ENCODE measurements at places on chromosomes 2 and 18.
A peak's percentile ranks its signal among the peaks of the same experiment; 100 is the strongest.

GRCh38 chr2:226308323-226308680 lies 491.3 kb downstream of the IRS1 start:
- no peak for DNase-seq

DNA sequence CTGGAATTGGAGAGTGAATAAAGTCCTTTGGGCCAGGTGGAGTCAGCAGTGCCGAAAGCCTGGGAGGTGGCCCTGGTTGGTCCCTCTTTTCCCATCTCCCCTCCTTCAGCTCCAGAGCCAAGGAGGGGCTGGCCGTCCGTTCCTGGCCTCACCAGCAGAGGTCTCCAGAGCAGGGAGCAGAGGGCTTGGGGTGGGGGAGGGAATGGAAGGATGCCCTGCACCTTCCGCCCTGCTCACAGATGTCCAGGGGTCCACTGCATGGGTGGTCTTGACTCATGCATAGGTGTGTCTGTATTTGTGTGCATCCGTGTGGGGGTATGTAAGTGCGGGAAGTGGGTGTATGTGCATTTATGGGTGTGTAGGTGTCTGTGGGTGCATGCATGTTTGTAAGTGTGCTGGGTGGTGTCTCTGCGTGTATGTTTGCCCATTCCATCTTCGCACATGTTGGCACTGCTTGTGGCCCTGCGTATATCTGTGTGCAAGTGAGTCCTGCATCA lies 201.8 kb downstream of the ZFP36L2 start:
- peak; percentile 19 for DNase-seq

- no peak for DNase-seq
Observed at GRCh38 chr18:46448347-46448746, 208.7 kb downstream of the LOXHD1 start.

DNA sequence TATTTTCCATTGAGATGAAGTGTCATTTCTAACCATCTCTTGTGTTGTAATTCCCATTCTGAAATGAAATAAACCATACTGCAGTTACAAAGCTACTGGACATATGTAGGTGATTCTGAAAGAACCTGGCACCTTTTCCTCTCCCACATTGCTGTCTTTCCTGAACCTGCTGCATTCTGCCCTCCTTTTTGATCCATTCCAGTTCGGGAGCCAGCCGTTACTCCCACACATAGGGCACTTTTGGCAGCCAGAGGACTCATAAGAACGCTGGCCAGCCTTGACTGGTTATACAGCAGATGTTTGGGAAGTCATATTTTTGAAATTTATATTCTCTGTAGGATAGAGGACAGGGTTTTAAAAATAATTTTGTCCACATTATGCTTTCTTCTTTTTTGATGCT lies 369.8 kb upstream of the CDH7 start:
- DNase-seq = no peak

- no peak for DNase-seq
Observed at GRCh38 chr18:10860928-10861327, 288.4 kb downstream of the PIEZO2 start.

DNA sequence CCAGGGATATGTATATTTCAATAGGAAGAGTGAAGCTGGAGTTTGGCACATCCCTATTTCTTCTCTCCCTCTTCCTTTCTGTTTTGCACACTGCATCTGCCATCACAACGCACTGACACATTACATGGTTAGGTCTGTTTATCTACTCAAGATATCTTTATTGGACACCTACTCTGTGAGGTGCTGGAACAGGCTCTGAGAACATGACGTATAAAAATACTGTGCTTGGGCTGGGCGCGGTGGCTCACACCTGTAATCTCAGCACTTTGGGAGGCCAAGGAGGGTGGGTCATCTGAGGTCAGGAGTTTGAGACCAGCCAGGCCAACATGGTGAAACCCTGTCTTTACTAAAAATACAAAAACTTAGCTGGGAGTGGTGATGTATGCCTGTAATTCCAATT lies 653.3 kb downstream of the SLC4A3 start:
- no peak for DNase-seq

GRCh38 chr2:233354971-233355574 lies 779 bp downstream of the DGKD start:
- no peak for DNase-seq

DNA sequence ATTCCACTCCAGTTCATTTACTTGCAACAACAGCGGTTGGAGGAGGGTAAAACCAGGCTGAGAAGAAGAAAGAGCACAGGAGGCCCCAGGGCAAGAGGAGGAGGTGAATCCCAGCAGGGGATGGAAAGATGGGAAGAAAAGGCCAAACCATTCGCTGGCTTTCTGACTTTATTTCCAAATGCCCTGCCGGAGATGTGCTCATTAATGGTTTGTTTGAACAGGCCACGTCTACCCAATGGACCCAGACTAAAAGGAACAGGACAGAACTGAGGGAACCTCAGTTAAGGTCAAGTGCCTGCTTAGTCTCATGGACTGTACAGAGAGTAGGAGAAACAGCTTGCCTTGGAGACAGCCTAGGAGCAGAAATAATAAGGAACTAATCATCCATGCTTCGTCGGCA lies 121.6 kb upstream of the NDUFV2 start:
- no peak for DNase-seq

- DNase-seq = no peak
Observed at GRCh38 chr18:26806224-26806623, 59.3 kb downstream of the AQP4 start.

GRCh38 chr2:222452422-222452950 lies 28.1 kb downstream of the SGPP2 start:
- no peak for DNase-seq

- DNase-seq = no peak
Observed at GRCh38 chr2:232492963-232493700, 5.5 kb upstream of the ECEL1 start.

DNA sequence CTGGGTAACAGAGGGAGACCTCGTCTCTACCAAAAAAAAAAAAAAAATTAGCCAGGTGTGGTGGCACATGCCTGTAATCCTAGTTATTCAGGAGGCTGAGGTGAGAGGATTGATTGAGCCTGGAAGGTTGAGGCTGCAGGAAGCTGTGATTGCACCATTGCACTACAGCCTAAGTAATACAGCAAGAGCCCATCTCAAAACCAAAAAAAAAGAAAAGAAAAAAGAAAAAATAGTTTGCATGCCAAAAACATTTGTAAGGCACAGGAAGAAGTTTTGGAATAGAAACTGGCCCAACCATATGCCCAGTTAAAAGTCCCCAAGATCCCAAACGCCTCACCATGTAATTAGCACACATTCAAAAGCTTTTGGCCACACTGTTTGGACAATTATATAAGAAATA lies 13.4 kb upstream of the ACOXL start:
- DNase-seq = no peak

DNA sequence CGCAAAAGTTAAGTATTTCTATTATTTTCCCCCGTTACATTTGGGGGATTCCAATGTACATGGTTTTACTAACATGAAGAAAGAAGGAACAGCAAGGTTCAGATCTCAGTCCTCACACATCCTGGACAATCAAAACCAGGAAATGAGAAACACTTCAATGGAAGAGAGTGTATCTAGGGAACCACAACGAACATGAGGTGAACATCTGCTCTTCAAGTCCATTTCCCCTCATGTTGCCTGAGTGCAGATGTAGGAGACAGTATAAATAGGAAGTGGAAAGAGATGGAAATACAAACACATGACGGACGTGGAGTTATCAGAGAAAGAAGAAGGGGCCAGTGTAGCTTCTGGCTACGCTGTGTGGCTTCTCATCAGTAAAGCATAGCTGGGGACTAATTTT lies 52.6 kb downstream of the CHN1 start:
- DNase-seq = no peak

DNA sequence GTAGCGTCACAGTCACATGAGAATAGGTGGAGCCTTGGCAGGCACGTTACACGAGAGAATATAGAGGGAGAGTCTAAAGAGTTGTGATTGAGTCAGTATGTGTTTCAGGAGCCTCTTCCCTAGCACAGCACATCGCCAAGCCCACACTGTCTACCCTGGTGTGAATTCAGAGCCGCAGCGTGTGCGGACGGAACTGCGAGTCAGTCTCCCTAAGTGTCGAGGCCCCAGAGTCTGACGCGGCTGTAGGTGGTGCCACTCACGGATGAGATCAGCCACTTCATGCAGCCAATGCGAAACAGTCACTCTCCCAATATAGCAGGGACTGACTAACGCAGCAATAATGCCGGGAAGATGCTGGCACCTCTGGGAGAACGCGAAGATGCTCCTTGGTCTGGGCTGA lies 587.3 kb upstream of the ID2 start:
- no peak for DNase-seq

GRCh38 chr2:618422-618990 lies 58.7 kb downstream of the TMEM18 start:
- no peak for DNase-seq

DNA sequence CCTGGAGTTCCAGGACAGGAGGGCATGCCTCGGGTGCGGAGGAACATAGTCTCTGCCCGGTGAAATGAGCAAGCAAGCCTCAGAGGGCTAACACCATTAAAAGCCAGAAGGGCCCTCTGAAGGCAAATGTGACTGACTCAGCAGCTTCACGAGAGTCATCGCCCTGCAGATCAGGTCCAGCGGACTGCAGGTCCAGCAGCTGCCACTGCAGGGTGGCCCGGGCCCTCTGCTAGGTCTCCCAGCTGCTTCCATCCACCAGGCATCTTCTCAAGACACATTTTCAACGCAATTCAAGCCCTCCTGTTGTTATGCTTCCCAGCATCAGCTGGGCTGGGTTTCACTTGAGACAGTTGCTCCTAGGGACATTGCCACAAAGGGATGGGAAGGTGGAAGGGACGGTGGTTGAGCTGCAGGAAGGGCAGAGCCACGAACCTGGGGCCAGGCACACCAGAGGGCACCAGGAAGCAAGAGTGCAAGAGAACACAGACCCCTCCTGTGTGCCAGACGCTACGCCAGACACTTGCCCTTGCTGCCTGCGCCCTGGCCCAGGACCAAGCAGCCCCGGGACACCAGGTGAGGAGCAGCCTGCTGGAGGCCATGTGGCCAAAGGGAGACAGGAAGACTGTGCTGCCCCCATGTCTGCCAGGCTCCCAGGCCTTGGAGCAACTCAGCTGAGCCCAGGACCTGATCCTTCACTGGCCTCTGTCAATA lies 173.0 kb downstream of the HDAC4 start:
- DNase-seq = no peak

GRCh38 chr2:12436483-12436882 lies 280.3 kb upstream of the TRIB2 start:
- DNase-seq = no peak

DNA sequence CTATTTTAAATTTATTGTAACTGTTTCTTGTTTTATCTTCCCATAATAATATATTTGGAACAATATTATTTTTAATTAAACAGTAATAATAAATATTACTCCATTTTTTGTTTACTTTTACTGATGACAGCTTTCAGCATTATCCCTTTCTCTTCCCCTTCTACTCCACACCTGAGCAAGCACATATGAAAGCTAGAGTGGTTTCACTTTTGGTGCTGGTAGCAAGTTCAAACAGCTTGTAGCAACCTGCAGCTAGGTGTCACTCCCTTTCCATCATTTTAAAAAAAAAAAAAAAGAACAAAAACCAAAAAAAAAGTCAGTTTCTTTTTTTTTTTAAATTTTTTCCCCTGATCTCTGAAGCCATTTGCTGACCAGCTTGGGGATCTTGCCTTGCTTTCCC lies 801.8 kb downstream of the CCDC85A start:
- DNase-seq = no peak

DNA sequence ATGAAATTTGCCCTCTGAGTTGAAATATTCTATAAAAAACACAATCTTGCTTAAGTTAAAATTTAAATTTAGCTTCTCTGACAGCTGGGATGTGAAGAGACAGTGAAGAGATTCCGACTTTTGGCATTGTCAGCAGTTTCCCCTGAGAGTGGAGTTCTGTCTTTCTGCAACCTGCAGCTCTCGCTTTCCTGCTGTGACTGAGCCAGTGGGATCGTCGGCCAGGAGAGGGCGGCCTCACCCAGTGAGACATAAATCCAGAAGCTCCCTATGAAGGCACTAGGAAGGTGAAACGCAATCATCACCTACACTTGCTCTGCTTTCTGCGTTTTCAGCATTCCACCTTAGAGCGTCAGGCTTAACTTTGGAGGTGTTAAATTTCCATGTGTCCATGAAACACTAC lies 75.4 kb upstream of the HNMT start:
- no peak for DNase-seq

DNA sequence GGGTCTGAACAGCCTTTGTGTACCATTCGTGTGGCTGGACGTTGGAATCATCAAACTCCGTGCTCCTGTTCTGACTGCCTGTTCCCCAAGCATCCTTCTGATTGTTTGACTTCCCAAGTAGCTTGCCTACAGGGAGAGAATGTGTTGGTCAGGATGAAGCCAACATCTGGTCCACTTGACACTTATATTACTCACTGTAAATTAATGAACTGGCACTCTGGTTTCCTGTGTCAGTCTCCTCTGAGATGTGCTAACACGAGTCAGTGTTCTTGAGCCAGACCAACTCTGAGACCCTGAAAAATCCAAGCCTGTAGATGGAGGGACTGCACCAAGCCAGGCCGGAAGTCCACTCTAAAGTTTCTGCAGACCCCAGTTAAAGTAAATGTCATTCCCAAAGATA lies 440.9 kb downstream of the ZNF516 start:
- DNase-seq = no peak

DNA sequence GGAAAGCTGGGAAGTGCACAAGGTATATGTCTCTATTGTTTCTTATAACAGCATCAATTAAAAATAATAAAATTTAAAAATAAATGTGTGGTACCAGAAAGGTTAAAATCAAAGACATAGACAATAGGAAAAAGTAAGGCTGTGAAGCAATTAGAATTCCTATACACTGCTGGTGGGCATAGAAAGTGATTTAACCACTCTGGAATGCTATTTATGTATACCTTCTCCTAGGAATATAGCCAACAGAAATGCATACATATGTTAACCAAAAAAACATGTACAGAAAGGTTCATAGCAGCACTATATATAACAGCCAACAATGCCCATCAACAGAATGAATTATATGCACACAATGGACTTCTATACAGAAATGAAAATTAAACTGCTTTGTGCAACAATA lies 43.0 kb downstream of the WDSUB1 start:
- no peak for DNase-seq

DNA sequence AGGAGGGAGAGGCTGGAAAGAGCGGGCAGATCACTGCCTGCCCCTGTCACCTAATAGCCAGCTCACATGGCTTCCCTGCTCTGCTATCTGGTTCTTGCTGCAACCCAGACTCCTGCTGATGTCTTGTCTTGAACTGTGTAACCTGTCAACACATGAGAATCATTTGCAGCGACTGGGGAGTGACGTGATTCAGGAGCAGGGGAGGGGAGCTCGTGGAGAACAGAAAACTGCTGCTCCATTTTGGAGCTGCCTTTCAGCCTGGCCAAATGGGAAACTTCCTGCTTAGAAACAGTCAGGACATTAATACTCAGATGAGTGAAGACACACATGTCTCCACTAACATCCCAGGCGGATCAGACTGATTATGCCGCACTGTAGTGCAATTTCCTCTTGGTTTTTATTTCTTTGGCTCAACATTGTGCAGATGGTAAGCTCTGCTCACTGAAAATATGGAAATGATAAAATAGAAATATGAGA lies 38.1 kb downstream of the RPL37A start:
- no peak for DNase-seq

- DNase-seq = no peak
Observed at GRCh38 chr2:207092818-207093217, 72.9 kb downstream of the KLF7 start.

GRCh38 chr2:205585449-205586383 lies 96.6 kb upstream of the NRP2 start:
- no peak for DNase-seq
